ENCODE measurements at places on chromosomes 1 and 21.

DNA sequence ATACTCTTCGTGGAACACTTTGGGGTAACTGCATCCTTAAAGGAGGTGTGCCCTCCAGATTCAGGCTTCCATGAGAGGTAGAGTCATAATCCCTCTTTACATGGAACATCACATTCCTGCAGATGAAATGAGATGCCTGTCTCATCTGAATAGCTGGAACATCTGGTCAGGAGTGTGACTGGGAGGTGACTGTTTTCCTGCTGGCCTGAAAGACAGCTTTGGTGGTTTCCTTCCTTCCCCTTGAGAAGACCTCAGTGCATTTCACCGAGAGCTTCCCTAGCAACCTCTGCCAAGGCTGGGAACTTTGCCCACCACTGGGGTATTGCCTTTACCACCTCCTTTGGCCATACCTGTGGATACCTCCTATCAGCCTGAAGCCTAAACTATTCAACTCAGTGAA lies 46.7 kb upstream of the GUCA2A start:
- DNase-seq = no peak

DNA sequence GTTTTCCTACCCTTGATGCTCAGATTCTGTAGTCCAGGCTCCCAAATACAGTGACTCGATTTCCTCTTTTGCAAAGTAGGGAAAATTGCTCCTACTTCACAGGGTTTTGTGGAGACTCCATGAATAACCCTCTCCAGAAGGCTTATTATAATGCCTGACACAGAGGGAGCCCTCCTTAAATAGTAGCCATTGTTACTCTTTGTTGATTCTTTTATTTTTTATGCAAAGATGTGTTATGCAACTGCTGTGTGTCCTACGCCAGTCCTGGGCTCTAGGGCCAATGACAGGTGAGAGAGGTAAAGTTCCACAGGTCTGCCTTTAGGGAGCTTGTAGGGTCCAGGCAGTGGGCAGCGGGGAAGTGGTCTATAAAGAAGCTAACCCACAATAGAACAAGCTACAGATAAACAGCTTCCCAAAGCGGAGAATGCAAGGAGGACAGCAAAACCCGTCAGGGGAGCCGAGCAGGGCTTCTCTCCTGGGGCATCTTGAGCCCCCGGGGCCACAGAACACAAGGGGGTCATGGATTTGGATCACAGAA lies 1.5 kb downstream of the AADACL3 start:
- no peak for DNase-seq

- DNase-seq = no peak
These were observed 2.4 kb downstream of the UBQLN4 start for GRCh38 chr1:156051011-156051725.

DNA sequence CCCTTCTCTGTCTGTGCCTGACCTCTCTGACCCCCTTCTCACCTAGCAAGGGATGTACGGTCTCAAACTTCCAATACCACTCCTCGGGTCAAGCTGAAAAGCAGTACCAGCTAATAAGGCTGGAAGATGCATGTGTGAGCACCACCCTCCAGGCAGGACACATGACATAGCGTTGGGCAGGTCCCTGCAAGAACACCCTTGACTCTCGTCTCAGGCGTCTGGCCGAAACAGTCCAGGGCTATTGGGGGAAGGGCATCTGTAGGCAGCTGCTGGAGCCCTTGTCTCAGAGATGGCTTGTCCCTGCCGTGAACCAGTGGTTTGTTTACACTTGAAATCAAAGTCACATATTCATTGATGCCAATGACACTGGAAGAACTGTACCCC lies 56.5 kb downstream of the CD46 start:
- no peak for DNase-seq

DNA sequence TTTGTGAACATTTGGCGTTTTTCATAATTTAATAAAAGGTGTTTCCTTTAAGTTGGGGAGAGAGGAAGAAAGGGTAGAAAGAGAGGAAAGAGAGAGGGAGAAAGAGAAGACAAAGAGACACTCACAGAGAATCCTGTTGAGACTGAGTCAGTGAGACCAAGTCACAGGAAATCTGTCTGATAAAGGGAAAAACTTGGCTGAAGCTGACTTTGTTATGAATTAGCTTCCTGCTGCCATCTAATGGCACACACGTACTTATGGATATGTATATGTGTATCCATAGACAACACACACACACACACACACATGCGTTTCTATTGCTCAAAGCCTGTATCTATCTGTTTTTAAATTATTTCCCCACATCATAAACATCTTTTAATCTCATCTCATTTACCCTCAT lies 42.5 kb upstream of the DISC1 start:
- DNase-seq = no peak

DNA sequence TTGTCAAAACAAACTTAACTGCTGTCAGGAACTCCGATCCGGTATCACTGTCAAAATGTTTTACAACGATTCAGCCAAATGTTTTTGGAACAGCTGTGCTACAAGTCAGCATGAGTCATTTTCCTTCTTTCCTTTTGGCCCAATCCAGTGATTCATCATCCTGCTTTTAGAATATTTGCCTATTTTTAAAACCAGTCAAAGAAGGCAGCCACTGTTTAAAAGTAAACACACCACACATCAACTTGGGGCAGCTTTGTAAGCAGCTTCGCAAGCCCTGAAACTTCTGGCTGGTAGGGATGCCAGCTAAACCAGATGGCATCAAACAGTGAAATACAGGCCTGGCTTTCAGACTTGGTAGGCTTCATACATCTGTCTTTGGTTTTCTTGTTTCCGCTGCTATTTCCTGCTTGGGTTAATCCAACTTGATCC lies 14.9 kb downstream of the MAP3K7CL start:
- no peak for DNase-seq

GRCh38 chr1:42469727-42470126 lies 6.6 kb downstream of the CCDC30 start:
- DNase-seq = no peak

GRCh38 chr1:90831910-90832309 lies 114.8 kb upstream of the BARHL2 start:
- peak; percentile 18 for DNase-seq

GRCh38 chr1:174324939-174325338 lies 122.8 kb upstream of the GPR52 start:
- DNase-seq = no peak

DNA sequence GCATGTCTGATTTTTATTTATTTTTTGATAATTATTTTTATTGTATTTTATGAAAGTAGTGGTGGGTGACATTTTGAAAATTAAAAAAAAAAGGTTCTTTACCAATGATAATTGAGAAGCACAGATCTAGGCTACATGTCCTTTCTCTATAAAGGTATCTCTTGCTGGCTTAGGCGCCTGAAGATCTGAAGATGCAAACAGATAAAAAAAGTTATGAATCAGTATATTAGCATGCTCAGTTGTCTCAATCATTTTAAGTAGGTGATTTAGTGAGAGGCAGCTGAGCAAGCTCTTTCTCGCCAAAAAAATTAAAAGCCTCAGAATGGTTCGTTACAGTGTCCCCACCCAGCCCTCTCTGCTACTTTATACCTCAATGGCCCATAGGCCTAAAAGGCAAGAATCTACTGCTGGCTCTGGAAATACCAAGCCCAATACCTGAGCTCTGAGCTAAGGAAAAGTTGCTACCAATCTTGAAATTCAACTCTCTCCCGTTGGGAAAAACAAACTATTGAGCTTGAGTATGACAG lies 42.2 kb upstream of the DPT start:
- DNase-seq = no peak

DNA sequence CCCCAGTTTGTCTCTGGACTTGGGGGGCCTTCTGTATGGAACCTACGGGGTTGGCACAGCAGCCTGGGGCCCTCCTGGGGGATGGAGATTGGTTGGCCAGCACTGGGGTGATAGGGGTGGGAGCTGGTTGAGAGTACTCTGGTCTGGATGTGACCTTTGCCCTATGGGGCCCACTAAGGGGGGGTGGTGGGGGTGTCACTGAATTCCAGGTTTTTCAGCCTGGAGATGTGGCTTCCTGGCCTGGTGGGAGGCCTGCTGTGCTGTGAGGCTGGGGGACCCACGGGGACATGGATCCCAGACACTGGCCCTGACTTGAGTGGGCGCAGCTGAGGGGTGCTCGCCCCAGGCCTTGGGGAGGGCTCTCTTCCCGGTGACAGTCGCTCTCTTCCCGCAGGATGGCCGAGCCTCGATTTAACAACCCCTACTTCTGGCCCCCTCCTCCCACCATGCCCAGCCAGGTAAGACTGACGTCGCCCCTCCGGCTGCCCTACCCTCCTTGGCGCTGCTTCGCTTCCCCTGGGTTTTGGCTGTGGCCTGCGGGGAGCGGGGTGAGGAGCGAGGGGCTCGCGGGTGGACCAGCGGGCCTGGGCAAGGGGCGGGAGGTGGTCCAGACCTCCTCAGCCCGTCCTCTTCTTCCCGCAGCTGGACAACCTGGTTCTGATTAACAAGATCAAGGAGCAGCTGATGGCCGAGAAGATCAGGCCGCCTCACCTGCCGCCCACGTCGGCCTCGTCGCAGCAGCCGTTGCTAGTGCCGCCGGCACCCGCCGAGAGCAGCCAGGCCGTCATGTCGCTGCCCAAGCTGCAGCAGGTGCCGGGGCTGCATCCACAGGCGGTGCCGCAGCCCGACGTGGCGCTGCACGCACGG lies 19.6 kb downstream of the ZNF362 start:
- DNase-seq = no peak

DNA sequence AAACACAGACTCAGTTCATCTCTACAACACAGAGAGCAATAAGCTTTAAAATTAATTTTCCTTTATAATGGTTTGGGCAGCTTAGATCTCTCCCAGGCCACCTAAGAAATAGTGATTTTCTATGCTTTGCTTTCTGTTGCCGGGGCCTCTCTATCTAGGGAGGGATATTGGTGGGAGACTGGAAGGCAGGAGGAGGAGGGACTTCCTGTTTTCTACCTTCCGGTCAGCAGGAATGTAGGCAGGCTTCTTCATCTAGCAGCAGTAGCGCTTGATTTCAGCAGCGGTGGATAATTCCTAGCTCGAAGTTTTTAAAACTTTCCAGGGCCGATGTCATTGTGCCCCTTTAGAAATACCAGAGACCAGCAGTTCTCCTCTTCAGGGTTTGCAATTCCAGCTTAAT lies 5.1 kb upstream of the DESI2 start:
- DNase-seq = no peak

- no peak for DNase-seq
These were observed 42.6 kb downstream of the ACKR1 start for GRCh38 chr1:159247266-159247665.

DNA sequence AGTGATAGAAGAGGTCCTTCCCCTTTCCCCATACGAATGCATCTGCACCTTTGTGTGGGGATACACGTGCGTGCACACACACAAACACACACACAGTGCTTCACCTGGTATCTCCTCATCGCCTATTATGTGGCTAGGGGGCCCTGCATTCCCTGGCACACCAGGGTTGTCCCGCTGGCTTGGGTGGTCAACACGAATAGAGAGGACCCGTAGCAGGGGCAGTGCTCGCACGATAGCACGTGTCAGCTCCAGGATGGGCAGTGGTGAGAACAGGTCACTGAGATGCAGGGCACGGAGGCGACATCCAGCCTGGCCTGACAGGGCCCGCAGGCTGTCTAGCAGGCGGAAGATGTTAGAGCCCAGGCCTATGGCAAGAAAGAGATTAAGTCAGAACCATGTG lies 22.4 kb downstream of the LRRC41 start:
- no peak for DNase-seq

DNA sequence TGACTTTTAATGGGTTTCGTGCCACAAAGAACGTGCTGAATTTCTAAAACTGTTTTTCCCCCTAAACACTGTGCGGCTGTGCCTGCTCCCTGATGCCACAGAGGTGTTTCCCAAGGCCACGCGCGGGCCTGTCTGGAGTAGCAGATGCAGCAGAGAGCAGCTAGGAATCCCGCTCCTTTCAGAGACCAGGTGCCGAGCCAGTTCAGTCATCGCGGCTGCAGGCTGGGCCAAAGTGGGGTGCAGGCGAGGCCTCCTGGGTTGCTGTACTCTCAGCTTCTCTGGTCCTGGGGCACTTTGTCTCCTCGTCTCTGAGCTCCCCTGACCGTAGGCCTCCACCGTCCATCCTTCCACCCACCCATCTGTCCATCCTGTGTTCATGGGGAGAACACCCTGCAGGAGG lies 17.4 kb upstream of the DIP2A start:
- no peak for DNase-seq

Measured in NCI-H1436 treated with DMSO at 0.1 percent for 48 hours (cell line).